ENCODE measurements at places on chromosomes 13 and 19. TPM values are rescaled to one million over a fixed set of nuclear protein-coding genes. Genes with fewer than 3 reads are reported as not detected.

GRCh38 chr13:76035711-76036110 lies 399.6 kb downstream of the LMO7 start:
- no peak for DNase-seq

RAVER1 gene
- polyA plus RNA-seq: 19.3 TPM

DNA sequence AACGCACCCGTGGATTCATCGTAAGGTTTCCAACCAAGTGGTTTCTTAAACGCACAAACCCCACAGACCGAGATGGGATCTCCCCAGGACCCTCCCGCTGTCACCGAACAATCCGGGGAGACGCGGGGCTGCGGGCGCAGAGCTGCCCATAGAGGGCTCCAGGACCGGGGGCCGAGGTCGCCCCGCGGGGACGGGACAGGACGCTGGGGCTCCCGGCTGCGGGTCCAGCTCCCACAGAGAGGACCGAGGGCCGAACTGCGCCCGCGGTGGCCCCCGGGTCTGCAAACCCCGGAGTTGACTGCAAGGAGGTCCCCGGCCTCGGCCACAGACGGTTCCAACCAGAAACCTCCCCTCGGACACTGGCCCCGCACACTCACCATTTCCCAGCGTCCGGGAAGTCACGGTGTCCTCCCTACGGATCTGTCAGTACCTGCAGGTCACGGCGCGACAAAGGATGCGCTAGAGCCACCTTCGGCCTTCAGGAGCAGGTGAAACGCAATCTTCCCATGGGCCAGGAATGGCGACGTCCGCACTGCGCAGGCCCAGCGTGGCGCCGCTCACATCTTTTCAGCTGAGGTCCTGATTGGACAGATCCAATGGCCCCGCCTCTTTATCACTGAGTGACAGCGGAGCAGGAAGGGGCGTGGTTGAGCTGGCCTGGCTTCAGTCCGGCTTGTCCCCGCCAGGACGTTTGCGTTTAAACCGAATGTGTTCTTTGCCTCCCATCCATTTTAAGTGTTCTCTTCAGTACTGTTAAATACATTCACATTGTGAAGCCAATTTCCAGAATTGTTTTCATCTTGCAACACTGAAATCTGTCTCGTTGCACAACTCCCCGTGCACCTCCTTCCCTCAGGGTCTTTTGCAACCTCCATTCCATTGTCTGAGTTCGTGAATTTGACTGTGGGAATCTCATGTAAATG lies at the start of gene ZNF14:
TSS of gene ZNF14 (minus strand) at position 534 of the 923 bp plus-strand sequence. CDS start at position 380, 154 bp downstream.
- peak; percentile 93 for DNase-seq

DNA sequence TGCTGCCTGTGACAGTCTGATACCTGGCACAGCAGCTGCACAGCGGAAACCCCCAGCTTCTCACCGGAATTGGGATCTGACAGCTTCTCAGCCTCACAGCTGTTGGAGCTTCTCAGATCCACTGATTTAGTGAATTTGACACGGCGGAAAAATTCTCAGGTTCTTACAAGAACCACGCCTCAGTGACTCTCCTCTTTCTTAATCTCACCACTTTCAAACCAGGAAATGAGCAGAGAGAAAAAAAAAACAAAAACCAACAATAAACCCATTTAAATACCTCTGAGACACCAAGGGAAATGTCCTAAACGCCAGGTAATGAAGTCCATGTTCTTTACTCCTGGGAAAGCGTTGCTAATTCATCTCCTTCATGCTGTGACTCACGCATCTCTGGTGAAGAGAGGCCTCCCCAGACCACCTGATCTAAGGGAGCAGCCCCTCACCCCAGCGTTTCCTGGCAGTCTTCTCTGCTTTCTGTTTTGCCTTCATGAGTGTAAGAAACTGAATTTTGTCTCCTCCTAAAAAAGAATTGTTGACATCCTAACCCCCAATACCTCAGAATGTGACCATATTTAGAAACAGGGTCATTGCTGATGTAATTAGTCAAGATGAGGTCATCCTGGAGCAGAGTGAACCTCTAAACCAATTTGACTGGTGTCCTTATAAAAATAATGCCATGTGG lies 15.9 kb upstream of the IZUMO2 start:
- DNase-seq: no peak

MYH14 gene
- polyA plus RNA-seq: 77.6 TPM

MYO16 gene
- polyA plus RNA-seq: 1.8 TPM

DNA sequence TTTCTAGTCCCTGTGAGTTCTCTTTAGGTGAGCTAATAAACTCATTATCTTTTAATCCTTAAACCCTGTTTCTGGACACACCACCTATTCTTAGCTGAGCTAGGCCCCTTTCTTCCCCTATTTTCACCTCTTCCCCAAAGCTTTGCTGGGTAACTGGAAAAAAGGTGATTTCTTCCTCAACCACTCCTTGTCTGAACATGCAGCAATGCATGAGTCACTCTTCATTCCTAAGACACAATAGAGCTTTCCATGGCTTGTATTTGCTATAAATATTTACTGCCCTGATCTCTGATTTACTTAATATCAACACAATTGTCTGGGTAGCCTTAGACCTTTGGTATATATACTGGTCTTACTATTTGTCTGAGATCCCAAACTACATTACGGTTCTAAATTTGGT lies 370.9 kb downstream of the KLF5 start:
- no peak for DNase-seq

ZNF136 gene
- 11.1 TPM for polyA plus RNA-seq

TMEM255B gene
- polyA plus RNA-seq: 15.9 TPM

TLE2 gene
- 210 TPM for polyA plus RNA-seq

MYPOP gene
- polyA plus RNA-seq: 3.6 TPM

- DNase-seq: no peak
Measured at GRCh38 chr19:23554548-23554947, 132.5 kb downstream of the ZNF675 start.

DNA sequence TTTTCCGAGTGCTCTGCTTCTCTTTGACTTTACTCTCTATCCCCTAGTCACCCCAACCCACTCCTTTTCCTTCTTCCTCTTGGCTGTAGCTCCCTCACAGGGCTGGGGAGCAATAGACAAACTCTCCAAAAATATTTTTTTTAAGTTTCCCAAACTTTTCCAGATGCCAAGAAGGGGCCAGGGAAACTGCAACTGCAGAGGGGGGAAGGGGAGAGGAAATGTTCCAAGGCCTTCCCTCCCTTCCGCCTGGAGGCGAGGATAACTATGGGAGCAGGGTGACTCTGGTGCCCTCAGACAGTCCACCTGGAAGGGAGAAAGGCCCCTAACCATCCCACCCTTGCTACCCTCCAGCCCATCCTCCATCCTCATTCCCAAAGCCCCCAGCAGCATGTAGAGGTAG lies 49.4 kb downstream of the LYL1 start:
- no peak for DNase-seq

- no peak for DNase-seq
Measured at GRCh38 chr13:77306458-77306857, 20.4 kb downstream of the MYCBP2 start.

FUT3 gene
- not detected for polyA plus RNA-seq

DNA sequence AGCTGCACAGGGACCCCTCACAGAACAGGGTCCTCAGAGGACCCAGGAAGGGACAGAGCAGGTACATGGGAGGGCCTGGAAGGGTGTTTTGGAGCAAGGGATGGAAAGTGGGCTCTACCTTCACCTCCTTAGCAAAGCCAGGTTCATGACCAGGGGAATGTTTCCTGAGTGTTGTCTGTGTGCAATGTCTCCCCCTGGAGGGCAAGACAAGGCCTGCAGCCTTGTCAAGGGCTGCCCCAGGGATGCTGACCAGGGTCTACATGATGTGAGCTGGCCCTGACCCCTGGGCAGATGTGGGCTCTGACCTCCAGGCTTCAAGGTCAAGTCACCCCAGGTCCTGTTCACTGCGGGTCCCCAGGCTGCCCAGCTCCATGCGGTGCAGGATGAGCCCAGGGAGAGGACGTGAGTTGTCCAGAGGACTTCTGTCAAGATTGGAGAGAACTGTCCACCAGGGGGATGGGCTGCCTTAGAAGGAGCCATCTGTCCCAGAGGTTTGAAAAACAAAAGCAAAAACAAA lies 1.0 kb upstream of the CEACAM1 start:
- peak; percentile 37 for DNase-seq

DNA sequence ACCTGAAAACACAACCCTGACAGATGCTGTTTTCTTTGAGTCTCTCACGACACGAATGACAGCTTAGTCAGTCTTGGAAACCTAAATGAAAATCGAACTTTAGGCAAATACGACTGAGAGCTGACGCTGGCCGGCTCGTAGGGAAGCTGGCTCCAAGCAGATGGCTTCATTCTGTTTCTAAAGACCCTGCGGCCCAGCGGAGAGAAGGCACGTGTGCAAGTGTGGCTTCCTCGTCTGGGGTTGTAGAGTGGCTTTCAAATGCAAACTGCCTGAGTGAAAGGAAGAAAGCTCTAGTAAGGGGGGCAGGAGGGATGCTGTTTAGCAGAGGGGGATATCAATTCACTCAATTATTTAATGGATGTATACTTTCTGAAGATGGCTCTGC lies 26.1 kb upstream of the TIMM44 start:
- no peak for DNase-seq

HNRNPA1L2 gene
- polyA plus RNA-seq: 27.7 TPM

DNA sequence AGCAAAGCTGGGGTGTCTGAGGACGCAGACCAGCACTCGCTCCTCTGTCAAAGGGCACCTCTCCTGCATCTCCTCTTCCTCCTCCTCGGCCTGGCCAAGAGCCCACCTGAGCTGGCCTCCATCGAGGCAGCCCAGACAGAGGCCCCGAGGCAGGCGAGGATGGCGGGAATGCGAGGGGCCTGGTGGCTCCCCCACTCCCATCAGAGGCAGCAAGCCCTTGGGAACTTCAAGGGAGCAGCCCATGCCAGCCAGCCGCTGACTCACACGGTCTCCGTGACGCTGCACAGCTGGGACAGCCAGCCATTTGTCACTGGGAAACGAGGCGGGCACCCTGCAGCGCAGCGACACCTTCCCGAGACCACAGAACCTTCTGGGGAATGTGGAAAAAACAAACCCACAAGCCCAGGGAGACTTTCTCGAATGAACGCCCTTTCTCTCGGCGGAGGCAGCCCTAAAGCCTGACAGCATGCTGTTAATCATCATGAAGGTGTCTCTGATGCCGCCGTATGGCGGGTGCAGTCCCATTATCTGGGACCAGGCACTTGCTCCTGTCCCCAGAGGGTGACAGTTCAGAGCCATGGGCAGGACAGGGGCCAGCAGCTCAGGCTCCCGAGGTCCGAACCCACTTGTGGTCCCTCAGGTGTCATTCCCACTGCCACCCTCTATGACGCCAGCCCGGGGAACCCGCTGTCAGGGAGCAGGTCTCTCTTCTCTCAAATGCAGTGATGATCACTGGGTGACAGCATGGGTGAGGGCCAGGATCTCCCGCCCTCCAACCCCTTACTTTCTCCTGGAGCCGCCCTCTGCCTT lies 53.0 kb downstream of the PEPD start:
- no peak for DNase-seq

Measured in right lung (tissue), 10 donors.